Esophagus mucosa (tissue), 1 donor: ENCODE measurements at places on chromosomes 1 and 21.

- no peak for ATAC-seq
Measured at GRCh38 chr1:86581231-86581630, 34.4 kb downstream of the CLCA4 start.

DNA sequence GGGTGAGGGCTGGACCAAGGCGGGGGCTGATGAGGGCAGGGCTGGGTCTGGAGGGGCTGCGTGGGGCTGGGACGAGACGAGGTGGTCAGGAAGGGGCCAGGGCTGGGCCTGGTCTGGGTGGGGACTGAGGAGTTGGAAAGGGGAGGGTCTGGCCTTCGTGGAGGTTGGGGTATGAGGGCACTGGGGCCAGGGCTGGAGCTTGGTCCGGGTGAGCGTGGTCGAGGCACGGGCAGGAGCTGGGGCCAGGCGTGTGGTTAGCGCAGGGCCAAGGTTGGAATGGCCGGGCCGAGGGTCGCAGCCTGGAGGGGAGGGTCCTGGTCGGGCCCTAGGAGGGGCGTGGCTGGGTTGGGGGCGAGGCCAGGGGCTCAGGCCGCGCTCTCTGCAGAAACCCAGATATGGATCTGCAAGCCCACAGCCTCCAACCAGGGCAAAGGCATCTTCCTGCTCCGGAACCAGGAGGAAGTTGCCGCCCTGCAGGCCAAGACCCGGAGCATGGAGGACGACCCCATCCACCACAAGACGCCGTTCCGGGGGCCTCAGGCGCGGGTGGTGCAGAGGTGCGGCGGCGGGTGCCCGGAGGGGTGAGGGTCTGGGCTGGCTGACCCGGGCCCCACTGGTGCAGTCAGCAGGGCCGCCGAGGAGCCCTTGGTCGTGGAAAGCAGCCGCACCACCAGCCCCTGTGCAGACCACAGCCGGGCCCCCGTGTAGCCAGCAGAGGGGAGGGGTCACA is 9.0 kb downstream of the TTLL10 start:
- no peak for ATAC-seq

DNA sequence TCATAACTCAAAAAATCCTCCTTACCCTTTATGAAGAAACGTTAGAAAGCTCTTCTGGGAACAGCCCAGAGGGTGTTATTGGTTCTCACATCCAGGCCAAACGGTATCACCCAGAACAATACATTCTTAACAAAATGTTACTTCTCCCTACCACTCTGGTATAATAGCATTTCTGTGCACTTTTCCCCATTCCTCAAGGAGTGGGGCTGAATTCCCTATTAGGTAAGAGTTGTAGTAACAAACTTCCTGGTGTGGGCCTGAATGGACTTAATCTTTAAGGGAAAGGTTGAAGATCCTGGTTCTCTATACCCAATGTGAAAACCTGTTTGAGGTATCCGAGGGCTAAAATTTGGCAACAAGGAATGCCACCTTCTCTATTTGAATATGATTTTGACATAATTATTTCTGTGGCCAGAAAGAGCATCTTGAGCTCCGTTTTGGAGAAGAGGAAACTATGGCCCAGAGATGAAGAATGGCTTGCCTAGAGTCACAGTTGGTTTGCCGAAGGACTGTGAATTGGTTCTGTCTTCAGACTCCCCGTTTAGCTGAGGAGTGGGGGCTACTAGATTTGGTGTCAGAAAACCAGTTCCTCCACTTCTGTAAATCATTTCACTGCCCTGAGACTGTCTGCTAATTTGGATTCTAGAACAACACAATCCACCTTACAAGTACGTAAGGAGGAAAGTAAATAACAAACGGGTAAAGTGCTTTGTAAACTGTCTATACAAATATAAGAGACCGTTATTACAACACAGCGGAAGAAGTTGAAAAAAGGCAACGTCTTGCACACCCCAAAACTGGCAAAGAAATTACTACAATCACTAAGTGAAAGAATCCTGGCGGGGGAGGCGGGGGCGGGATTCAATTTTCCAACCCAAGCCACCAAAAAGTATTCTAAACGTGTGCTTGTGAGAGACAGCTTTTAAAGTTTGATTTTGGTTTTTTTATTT is 2.3 kb downstream of the ANP32E start:
- ATAC-seq: no peak

DNA sequence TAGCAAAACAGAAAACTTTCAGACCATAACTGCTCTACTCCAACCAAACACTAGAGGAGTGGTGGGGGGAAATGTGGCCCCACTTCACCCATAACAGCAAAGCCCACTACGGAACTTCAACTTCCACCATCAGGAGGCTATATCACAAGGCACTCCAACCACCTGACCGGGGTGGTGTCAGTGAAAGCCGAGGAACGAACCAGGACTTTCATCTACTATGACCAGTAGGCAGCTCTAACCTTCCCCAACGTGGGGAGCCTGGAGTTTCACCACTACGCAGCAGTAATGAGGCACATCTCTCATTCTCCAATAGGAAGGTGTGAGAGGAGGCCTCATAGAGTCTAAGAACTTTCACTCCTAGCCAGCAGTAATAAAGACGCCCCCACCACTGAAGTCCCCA is 42.4 kb upstream of the ATP1B1 start:
- no peak for ATAC-seq

- ATAC-seq: no peak
Measured at GRCh38 chr1:201421041-201421440, 489 bp downstream of the TNNI1 start.

GRCh38 chr1:228691926-228692325 is 43.4 kb upstream of the RHOU start:
- ATAC-seq: no peak

DNA sequence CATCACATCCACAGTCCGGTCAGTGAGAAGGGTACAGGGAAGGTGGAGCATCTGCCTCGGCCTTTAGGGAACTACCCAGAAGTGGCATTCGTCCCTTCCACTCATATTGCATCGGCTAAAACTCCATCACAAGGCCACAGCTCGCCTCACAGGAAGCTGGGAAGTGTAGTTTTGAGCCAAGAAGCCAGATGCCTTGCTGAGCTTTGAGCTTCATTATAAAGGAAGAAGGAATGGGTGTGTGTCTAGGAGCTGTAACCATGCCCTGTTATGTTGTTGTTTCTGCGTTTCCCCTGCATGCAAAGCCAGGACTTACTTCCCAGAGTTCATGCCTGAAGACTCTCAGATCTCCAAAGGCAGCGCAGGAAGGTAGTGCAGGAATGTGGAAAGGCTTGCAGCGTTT is 61.1 kb downstream of the OPTC start:
- ATAC-seq: no peak

DNA sequence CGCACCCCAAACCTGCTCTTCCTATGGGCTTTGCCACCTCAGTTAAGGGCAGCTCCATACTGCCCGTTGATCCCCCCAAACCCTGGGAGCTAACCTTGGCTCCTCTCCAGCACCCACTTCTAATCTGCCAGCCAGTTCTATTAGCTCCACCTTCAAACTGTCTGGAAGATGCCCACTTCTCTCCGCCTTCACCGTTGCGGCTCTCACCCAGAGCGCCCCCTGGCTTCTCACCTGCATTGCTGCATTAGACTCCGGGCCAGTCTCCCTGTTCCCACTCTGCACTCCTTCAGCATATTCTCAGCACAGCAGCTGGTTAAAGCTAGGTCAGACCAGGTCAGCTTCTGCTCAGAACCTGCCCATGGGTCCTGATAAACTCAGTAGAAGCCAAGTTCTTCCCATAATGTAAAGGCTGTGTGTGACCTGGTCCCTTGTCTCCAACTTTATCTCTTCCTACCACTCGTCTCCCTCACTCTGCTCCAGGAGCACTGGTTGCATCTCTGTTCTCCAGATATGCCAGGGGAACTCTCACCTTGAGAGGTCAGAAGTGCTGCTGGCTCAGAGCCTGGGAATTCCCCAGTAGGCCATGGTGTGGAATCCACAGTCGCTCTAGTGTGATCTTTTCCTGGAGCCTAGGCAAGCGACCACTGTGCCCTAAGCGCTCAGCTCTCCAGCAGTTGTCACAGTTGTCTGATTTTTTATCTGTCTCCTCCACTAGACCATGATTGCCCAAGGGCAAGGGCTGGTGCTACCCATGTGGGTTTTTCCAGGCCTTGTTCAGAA is 150.3 kb downstream of the HMGB4 start:
- no peak for ATAC-seq

GRCh38 chr1:67052741-67053534 is 1.0 kb downstream of the SLC35D1 start:
- ATAC-seq: peak; percentile 75

GRCh38 chr1:61978796-61979195 is 215.9 kb upstream of the L1TD1 start:
- no peak for ATAC-seq

DNA sequence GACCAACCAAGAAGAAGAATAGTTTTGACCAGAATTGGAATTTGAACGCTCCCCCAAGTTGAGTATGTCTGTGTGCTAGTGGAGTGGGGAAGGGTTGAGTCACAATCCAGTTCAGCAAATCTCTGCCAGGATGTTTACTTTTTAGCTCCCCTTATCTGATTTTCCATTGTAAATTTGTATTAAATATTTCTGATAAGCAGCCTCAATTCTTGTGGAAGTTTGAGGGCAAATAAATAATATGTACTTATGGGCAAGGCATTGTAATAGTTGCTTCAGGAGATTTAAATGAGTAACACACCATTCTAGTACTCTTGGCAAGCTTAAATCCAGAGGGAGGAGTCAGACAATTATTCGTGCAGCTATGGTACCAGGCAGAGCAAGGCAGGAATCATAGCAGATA is 14.4 kb downstream of the CXADR start:
- peak; percentile 53 for ATAC-seq

DNA sequence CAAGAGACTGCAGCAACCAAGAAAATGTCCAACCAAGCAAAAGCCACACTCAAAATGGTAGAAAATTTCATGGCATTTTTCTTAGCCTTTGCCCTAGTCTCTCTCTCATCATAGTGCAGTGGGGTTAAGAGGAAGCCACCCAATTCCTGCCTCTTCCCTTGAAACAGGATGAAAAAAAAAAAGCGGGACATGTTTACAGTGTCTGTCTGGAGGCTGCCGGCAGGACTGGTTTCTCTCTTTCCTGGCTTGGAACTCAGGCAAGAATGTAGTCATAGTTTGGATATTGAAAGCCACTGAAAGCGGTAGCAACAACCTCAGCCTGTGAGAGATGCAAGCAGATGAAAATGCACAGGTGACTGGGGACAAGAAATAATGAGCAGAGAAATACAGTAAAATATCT is 13.3 kb upstream of the TNFSF18 start:
- no peak for ATAC-seq

GRCh38 chr1:150661156-150661555 is 31.7 kb upstream of the ENSA start:
- peak; percentile 60 for ATAC-seq

GRCh38 chr21:46100426-46100825 is 2.5 kb downstream of the COL6A2 start:
- ATAC-seq: no peak

- no peak for ATAC-seq
Measured at GRCh38 chr1:17741052-17741451, 14.1 kb upstream of the ACTL8 start.
